Mesothelial cell of epicardium (in vitro differentiated cells): ENCODE measurements at places on chromosomes 3 and 15.

DNA sequence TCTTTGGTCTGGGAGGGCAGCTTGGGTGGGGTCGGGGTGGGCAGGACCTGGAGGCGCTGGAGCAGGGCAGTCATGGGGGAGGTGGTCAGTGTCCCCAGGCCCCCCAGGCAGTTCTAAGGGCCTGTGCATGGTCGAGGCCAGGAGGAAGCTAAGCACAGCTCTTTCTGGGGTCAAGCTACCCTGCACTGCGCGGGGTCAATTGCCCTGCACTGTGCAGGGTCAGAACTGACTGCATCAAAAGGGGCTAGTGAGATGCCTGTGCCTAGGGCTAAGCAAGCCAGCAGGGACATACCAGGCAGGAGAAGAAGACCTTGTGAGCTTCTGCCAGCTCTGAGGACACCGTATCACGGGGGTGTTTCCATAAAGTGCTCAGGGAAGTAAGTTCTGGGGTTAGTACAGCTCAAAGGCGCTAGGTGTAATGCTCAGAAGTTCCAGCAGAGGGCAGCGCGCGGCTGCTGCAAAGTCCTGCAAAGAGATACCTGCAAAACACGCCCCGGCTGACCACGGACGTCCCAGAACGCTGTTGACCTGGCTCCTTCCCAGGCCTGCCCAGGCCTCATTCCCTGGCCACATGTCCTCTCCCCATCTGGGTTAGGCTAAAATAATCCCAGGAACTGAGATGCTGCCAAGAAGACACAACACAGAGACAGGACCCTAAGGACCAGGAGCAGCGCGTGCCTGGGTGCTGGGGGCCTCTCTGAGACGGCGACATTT, 18.8 kb upstream of the IQSEC1 start:
- DNase-seq: peak; percentile 59

GRCh38 chr15:90865702-90866101, 2.7 kb upstream of the FURIN start:
- DNase-seq: no peak

DNA sequence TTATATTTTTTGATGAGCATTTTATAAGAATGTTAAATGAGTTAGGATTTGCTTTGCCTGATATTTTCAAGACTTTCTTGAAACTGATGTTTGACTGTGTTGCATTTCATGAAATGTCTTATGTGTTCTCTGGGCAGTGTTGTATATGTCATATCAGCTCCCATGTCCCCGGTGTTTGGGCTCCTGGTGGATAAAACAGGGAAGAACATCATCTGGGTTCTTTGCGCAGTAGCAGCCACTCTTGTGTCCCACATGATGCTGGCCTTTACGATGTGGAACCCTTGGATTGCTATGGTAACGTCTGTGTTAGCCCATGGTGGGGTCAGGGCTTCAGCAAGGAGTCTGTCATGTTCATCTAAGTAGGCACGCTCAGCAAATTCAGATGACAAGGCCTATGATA, 20.0 kb downstream of the MFSD1 start:
- no peak for DNase-seq

GRCh38 chr3:31699309-31699953, 166.7 kb downstream of the STT3B start:
- no peak for DNase-seq

GRCh38 chr15:36953346-36953745, 147.0 kb downstream of the MEIS2 start:
- DNase-seq: no peak

GRCh38 chr3:73469331-73469730, 155.4 kb downstream of the PDZRN3 start:
- no peak for DNase-seq

DNA sequence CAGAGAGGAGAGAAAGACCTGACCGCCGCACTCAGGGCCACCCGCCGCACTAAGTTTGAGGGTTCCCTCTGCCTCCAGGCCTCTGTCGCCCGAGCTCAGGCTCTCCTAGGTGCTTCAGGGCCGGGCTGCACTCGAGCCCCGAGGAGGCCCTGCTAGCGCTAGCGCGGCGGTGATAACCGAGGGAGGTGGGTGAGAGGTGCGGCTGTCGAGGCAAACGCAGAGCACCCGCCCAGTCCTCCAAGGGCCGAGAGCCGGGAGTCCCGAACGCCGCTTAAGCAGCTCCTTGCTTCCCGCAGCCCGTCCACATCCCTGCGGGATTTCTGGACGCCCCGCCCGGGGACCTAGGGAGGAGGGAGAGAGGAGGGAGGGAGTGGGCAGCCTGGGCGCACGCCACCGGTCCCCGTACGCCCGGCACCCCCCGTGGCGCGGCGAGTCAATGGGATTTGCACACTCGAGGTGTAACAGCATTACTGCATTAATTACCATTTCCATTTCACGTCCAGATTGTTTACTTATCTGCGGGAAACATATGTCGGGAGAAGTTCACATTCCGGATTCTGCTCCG, 6.8 kb downstream of the SOX14 start:
- no peak for DNase-seq

DNA sequence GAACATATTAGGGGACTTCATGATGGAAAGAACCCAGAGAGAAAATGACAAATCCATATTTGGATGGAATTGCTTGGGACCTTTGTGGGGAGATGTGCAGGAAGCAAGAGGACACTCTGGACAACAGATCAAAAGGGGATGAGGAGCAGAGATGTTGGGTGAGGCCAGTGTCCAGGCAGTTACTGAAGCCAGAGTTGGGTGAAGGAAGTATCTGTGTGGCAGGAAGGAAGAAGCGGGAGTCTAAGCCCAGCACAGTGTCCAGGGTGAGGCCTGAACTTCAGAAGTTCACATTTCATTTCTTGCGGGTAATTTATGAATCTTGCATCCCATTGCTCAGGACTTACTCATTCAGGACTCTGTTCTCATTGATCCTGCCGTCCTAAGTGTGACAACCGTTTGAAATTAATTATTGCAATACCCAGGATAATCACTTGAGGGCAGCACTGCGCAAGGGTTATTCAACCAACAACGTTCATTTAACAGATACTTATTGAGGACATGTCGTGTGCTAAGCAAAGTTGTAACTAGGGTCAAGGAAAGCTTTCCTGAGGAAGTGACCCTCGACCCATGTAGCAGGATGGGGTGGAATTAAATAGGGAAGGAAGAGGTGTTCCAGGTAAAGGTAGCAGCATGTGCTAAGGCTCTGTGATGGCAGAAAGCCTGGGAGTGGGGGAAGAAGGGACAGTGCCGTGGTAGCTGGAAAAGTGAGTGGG, 61.3 kb upstream of the CMTM8 start:
- no peak for DNase-seq

DNA sequence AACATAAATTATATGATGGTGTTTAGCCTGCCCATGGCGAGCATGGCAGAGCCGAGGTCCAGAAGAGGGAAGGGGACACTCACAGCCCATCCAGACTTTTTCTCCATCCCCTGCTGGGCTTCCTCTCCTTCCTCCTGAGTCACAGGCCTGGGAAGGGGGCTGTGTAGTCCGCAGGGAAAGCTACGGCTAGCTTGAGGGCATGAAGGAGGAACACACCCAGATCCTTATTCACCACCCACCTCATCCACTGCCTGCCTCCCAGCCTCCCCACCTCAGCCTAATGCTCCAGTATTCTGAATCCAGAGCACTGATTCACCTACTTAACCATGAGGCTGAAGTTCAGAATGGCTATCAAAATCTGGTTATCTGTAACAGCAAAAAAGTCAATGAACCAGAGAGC, 97.8 kb downstream of the OXNAD1 start:
- DNase-seq: no peak

- no peak for DNase-seq
Measured at GRCh38 chr3:124456506-124456905, 273.7 kb upstream of the UMPS start.

DNA sequence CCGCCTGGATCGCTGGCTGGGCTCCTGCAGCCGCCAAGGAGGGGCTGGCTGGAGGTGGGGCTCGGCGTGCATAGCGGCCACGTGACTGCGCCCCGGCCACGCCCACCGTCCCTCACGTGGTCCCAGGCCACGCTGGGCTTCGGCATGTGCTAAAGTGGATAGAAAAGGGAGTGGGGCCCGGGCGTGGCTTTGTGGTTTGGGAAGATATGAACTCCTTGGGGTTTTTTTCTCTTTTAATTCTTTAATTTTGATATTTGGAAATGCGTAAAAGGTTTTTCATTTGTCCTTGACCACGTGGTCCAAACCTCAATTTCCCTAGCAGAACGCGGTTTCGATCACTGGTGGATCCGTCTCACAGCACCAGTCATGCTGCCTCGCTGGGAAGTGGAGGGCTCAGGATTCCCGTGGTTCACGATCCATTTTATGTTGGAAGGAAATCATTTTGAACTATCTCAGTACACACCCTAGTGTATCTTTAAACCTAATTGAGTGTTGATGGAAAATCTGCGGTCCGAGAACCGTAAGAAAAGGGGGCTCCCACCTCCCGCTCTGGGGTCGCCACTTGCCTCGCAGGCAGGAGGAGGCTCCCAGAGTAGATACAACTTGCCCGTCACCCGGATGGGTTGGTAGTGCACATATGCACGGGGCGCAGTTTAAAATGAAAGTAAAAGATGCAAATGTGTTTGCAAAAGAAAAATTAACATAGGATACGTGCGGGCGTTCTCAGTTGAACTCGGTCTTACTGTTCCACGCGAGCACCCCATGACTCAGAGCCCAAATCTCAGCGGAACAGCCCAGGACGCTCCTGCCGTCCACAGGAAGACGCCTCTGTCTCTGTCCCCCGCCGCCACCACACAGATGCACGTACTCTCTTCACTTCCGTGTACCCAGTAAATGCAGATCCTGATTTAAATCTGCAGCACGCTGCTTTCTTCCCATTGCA, 141.9 kb downstream of the PGPEP1L start:
- DNase-seq: no peak

GRCh38 chr3:45098310-45098709, 47.9 kb downstream of the CDCP1 start:
- no peak for DNase-seq

DNA sequence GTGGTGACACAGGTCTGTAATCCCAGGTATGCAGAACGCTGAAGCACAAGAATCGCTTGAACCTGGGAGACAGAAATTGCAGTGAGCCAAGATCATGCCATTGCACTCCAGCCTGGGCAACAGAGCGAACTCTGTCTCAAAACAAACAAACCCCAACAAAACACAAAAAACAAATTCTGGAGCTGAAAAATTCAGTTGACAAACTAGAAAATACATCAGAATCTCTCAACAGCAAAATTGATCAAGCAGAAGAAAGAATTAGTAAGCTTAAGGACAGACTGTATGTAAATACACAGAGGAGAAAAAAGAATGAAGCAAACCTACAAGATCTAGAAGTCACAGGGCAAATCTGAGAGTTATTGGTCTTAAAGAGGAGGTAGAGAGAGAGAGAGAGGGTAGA, 25.3 kb downstream of the NCBP2 start:
- no peak for DNase-seq

DNA sequence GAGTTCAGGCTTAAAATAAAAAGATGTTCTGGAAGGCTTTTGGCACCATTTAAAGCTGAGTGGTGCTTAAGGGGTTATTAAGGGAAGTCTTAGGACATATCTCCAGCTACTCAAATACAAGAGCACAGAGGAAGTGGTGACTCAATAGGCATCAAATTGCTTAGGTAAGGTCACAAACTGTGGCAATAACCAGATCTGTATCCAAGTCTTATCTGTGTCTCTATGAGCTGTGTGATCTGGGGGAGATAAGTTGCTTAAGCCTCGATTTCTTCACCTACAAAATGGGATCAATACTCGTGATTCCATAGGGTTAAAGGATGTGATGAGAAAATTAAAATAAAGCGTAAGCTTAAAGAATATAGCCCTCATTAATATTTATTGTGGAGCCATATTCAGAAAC, 7.6 kb downstream of the HDC start:
- no peak for DNase-seq

DNA sequence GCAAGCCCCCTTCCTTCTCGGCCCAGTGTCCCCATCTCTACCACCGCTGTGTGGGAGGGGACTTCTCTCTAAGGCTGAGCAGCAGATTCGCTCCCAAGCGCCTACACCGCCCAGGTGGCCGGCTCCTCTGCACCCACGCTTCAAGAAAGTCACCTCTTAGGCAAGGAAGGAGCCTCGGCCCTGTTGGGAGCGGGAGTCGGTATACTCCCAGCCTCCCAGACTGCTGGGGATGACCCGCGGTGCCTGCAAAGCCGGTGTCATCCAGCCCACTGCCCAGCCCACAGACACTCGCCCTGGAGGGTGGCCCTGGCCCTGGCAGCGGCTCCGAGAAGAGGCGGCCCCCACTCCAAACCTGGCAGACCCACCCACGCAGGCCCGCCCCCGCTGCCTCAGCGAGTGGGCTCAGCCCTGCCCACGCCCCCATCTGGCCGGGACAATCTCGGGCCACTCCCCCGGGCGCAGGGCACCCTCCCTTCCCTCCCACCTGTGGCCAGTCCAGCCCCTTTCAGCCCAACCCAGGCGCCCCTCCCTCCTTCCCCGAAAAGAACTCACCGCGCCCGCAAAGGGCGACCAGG, 396 bp downstream of the CHRNB4 start:
- DNase-seq: no peak

- DNase-seq: no peak
Measured at GRCh38 chr15:93266291-93266690, 177.3 kb upstream of the RGMA start.

DNA sequence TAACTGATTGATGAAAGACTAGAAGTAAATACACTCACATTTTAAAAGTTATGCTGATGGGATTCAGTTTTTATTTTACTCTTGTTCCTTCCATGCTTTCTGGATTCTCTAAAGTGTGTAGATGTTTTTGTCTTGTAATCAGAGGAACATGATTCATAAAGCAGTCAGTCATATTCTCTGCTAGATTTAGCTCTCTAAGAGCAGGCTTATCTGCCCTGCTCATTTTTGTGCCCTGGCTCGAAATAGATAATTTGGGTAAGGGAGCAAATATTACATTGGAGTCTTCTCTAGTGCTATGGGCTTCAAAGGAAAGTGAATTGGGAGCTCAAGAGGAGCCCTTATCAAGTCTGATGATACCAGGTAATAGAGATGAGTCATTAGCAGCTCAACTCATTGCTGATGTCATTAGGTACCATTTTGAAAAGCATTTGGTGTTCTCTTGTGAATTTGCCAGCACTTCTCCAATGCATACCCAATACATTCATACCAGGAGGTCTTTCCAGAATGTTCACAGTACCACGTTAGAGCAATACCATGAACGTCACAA, 27.7 kb downstream of the SACM1L start:
- no peak for DNase-seq

- DNase-seq: no peak
Measured at GRCh38 chr3:172592898-172593669, 69.9 kb upstream of the TNFSF10 start.

DNA sequence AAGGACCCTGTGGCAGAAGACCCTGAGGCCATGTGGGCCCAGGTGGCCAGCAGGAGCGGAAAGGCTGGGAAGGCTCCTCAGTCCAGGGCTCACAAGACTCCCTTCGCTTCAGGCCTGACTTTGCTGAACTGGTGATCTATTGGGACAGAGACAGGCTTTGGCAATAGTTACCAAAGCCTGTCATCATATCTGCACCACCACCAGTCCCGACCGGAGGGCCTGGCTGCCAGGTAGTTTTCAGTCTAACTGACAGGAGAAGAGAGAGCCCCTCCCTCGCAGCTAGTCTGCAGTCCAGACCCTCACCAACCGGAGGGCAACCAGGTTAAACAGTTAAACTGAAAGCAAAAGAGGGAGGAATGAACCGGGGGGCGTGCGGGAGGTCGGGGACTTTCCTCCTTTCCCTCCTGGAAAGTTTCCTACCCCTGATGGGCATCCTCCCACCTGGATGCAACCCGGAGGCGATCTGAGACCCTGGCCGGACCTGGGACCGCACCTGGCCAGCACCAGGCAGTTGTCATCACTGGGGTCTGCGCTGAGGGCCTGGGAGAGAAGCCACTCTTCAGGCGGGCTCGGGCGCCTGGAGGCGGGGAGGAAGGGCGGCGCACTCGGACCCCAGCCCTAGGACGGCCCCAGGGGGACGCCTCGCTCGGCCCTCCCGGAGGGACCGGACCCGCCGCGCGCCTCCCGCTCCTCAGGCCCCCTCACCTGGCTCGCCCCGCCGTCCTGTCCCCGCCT, 435 bp downstream of the RAB27A start:
- peak; percentile 39 for DNase-seq
